ENCODE measurements at places on chromosomes 6 and 20. TPM values are rescaled to one million over a fixed set of nuclear protein-coding genes. Genes with fewer than 3 reads are reported as not detected.

DEFB118 gene
- not detected for total RNA-seq

DNA sequence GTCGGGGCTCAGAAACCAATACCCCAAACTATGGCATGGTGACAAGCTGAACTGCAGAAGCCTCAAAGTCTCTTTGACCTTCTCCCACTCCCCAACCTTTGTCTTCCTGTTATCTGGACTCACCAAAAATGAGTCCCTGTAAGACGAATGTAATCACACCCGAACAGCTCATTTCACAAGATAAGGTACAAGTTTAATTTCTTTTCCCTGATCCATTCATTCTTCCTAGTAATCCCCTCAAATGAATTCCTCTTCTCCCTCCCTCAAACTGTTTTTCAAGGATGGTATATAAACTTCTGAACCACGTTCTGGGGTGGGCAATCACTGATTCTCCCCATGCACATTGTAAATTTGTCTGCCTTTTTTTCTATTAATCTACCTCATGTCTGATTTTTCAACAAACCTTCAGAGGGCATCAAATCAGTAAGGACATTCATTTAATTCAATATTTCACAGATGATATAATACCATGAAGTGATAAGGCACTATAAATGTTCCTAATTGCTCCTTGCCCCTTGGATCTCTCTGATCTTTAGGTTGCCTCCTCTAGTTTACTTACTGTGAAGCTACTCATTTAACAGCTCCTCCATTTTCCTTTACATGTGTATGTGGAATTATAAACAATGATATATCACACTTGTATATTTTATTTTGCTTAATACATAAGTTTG is 77.2 kb downstream of the OR2B2 start:
- H3K4me3 ChIP-seq = no peak overlapping the region
- DNase-seq = no peak
- no peaks in the 10 kb centered on the region for H3K36me3 ChIP-seq
- no peak overlapping the region for H3K27ac ChIP-seq
- H3K4me1 ChIP-seq = peaks cover 5% of the 10 kb centered on the region

LST1 gene
- 1.2 TPM for total RNA-seq

GRCh38 chr6:40626886-40627285 is 39.7 kb upstream of the LRFN2 start:
- no peaks in the 10 kb centered on the region for H3K36me3 ChIP-seq
- no peak overlapping the region for H3K27ac ChIP-seq
- H3K4me3 ChIP-seq = no peak overlapping the region
- H3K27me3 ChIP-seq = no peaks in the 10 kb centered on the region

DNA sequence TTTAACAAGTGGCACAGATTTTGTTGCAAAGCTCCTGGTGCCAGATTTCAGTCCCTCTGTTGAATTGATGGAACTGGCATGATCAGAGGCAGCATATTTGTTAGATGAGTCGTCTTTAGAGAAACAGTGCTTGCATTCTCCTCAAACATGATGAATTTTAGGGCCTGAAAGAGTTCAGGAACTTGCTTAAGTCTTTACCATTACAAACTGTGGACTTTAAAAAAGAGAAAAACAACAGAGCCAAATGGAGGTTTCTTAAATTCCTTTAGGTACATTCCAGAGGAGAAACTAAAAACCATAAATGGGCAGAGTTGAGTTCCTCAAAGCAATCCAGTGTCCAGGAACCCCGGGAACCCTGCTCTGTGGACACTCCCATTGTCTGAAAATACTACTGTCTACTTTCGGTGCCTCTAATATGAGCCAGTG is 2.5 kb downstream of the GTF2H5 start:
- no peaks in the 10 kb centered on the region for H3K27me3 ChIP-seq
- no peak for DNase-seq
- H3K36me3 ChIP-seq = no peaks in the 10 kb centered on the region
- H3K4me3 ChIP-seq = no peak overlapping the region
- H3K4me1 ChIP-seq = no peaks in the 10 kb centered on the region
- H3K27ac ChIP-seq = no peak overlapping the region

DNA sequence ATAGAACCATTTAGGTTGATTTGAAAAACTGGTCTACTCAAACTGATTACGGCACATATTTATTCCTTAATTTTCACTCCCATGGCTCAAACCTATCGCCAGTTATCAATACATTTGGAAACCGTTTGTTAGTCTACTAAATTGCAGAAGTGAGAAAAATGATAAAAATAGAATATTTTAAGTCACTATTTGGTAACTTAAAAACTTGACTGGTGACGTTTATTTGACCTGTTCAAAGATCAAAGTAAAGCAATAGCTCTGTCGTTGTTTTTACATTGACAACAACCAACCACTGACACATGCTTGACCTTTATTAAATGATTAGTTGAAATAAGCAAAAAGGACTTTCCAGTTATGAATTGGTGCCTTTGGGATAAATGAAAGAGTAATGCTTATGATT is 402.9 kb upstream of the MAP3K7 start:
- no peaks in the 10 kb centered on the region for H3K4me1 ChIP-seq
- H3K36me3 ChIP-seq = no peaks in the 10 kb centered on the region
- DNase-seq = no peak
- no peak overlapping the region for H3K27ac ChIP-seq
- no peak overlapping the region for H3K4me3 ChIP-seq

DNA sequence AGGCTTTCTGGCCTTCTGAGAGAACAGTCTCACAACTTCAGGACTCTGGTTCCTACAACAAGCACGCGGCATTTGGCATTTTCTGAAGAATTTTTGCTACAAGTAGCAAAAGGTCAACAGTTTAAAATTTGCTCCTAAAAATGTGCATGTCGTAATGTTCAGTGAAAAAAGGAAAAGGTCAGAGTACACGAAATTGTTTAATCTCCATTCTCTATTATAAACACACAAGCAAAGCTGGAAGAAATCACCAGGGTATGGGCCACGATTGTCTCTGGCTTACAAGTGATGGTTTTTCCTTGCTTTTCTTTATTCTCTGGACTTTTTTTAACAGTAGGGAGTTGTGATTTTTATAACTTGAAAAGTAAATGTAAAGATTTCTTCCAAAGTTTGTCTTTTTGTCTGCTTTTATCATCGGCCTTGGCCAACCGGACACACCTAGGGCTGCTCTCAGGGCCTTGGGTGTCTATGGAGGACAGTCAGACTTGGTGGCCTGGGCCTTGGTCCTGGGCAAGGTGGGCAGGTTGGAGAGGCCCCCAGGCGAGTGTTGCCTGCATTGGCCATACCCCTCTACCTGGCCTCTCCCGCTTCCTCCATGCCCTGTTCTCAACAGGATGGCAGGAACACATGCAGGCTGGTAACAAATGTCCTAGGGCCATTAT is 32.4 kb downstream of the PLEKHG1 start:
- no peak overlapping the region for H3K27ac ChIP-seq
- H3K4me1 ChIP-seq = no peaks in the 10 kb centered on the region
- H3K4me3 ChIP-seq = no peak overlapping the region
- DNase-seq = no peak

ASIP gene
- total RNA-seq = not detected

DNA sequence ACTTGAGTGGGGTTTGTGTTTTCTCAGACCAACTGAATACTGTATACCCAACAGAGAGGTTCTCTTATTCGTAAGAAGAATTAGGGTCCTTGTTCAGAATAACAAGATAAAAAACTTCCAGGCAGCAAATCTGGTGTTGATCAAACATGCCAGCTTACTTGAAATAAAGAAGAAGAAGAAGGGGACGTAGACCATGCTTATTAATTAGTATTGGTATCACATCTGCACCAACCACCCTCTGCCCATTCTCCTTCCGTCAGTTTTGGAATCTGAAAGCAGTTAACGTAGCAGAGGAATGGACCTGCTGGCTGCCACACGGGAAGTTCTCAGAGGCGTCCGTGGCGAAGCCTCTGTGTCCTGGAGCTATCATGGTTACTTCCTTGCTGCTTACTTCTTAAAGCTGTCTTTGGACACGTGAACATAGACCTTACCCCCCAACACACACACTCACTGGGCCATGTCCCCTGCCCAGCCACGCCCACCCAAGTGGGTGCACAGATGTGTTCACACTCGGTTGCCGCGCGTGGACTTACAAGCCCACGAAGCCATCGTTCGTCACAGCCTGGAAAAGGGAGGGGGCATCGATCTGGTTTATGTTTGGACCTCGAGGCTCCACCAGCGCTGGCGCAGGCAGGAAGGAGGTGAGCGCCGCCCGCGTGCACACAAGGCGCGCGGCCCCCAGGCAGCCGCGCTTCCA is 4.1 kb upstream of the DLL1 start:
- no peak overlapping the region for H3K27ac ChIP-seq
- peak overlapping the region; percentile 24 for H3K4me3 ChIP-seq
- no peak for DNase-seq
- H3K36me3 ChIP-seq = no peaks in the 10 kb centered on the region
- H3K27me3 ChIP-seq = no peaks in the 10 kb centered on the region

DNA sequence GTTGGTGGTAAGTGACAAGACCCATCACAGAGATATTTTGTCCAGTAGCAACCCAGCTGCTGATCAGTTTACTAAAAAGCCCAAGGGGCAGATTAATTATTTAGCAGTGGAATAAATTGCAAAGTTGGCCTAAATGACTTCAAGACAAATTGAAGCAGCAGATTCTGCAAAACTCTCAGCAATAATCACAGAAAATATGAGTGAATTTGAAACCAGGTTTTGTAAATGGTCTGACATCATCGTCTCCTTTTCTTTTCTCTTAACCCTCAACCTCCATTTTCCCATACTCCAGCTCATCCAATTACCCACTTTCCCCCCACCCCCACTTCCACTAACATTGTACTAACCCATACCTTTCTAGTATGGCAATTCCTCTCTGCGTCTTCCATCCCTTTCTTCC is 11.3 kb upstream of the PTPRK start:
- no peak for DNase-seq
- H3K4me1 ChIP-seq = no peaks in the 10 kb centered on the region
- no peaks in the 10 kb centered on the region for H3K27me3 ChIP-seq
- no peak overlapping the region for H3K27ac ChIP-seq
- no peak overlapping the region for H3K4me3 ChIP-seq
- H3K36me3 ChIP-seq = no peaks in the 10 kb centered on the region

DNA sequence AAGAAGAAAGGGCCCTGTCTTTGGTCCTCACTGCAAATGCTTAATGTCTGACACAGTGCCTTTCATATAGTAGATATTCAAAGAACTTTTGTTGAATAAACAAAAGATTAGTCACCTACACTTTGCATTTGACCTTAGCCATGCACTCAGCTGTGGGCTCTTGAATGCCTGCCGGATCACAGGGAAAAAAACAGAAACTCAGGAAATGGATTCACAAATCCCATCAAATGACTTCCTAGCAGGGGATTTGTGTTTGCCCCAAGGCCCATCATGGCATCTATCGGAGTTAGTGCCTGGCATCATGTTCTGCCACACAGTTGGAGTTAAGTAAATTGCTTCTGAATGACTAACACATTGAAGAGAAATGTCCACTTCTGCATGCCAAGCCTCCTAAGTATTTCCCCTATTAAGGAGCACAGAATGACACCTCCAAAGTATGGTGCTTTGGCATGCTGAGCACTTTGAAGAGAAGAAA is 72.3 kb upstream of the DST start:
- no peak overlapping the region for H3K27ac ChIP-seq
- DNase-seq = no peak
- no peaks in the 10 kb centered on the region for H3K4me1 ChIP-seq
- no peaks in the 10 kb centered on the region for H3K27me3 ChIP-seq
- no peak overlapping the region for H3K4me3 ChIP-seq

DNA sequence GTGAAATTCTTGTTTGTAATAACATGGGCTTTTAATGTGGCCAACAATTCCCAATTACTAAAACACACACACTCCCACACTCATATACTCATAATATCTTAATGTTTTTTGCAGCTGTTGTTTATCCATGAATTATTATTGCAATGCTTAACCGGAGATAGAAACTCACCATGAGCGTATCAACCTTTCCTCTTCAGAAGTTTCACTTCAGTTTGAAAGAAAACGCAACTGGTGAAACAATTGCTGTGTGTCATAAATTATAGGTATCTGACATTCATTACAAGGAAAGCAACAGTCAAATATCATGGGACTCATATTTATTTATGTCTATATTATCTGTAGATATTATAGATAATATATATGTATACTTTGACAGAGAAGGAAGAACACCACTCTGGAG is 104.1 kb downstream of the HDGFL1 start:
- no peaks in the 10 kb centered on the region for H3K27me3 ChIP-seq
- no peak for DNase-seq
- no peak overlapping the region for H3K4me3 ChIP-seq
- H3K36me3 ChIP-seq = no peaks in the 10 kb centered on the region
- peaks cover 2% of the 10 kb centered on the region for H3K4me1 ChIP-seq

DNA sequence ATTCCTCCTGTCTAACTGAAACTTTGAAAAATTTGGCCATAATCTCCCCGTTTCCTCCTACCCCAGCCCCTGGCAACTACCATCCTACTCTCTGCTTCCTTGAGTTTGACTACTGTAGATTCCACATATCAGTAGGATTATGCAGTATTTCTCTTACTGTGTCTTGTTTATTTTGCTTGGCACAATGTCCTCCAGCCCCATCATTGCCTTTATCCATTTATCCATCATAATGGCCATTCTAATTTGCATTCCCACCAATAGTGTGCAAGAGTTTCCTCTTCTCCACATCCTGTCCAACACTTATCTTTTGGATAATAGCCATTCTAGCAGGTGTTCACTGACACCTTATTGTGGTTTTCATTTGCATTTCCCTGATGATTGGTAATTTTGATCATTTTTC is 202.3 kb downstream of the THBS2 start:
- H3K4me3 ChIP-seq = no peak overlapping the region
- H3K36me3 ChIP-seq = no peaks in the 10 kb centered on the region

DNA sequence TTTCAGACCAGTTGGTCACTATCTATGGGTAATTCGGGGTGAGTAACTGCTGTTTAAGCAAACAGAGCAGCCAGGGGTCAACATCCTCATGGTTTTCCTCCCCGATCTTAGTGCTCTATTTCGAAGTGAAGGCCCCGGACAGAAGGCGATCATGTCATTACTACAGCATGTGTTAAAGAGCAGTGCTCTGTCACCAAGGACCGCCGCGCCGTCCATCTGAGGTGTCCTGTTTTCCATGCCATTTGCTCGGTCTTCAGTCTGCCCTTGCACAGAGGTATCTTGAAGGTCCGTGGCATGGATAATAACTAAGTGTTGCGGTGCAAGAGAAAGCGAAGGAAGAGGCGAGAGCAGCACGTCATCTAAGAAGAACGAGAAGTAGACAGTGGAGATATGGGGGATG is 25.1 kb downstream of the PPP1R3G start:
- no peaks in the 10 kb centered on the region for H3K27me3 ChIP-seq
- DNase-seq = no peak
- no peaks in the 10 kb centered on the region for H3K4me1 ChIP-seq
- no peak overlapping the region for H3K4me3 ChIP-seq

GRCh38 chr6:159916752-159917151 is 26.0 kb downstream of the MAS1 start:
- H3K27me3 ChIP-seq = no peaks in the 10 kb centered on the region
- no peak for DNase-seq
- H3K4me3 ChIP-seq = no peak overlapping the region
- no peaks in the 10 kb centered on the region for H3K36me3 ChIP-seq

All from testis (tissue), 5 donors.